ENCODE measurements at places on chromosomes 11 and 22.

DNA sequence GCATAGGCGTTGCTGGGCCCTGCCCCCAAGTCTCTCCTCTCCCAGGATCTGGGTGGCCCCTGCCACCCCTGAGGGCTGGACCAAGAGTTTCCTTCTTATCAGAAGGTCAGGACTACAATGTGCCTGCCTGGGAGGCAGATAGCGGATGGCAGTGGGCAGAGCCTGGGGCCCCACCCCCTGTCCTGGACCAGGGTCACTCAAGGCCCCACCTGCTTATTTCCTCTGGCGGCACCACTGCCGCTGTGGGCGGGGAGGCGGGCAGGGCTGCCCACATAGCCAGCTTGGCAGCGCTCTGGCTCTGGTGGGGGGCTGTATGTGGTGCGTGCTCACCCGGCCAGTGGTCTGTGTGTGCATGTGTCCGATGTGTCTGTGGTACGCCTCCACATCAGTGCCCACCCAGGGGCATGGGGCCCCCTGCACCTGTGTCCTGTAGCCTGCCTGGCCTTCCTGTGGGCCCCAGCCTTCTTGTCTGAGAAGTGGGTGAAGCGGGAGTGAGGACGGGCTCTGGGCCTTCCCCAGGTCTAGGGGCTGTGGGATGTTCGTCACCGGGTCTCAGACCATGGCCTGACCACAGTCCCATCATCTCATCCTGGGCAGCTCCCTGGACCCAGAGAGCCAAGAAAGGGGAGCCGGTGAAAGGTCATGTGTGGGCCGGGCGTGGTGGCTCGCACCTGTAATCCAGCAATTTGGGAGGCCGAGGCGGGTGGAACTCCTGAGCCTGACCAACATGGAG lies 3.0 kb downstream of the GAS2L1 start:
- no peak for DNase-seq

GRCh38 chr22:33706100-33706499 lies 214.2 kb downstream of the LARGE1 start:
- DNase-seq: no peak

- DNase-seq: no peak
These were observed 566.1 kb downstream of the BRD1 start for GRCh38 chr22:49261616-49262015.

- DNase-seq: no peak
These were observed 80.1 kb downstream of the INSC start for GRCh38 chr11:15194671-15195415.

- DNase-seq: no peak
These were observed 14.3 kb downstream of the ATP5MG start for GRCh38 chr11:118415739-118416068.
